Mesothelial cell of epicardium (in vitro differentiated cells): ENCODE measurements at places on chromosomes 2 and 18. TPM values are rescaled to one million over a fixed set of nuclear protein-coding genes. Genes with fewer than 3 reads are reported as not detected.

DNA sequence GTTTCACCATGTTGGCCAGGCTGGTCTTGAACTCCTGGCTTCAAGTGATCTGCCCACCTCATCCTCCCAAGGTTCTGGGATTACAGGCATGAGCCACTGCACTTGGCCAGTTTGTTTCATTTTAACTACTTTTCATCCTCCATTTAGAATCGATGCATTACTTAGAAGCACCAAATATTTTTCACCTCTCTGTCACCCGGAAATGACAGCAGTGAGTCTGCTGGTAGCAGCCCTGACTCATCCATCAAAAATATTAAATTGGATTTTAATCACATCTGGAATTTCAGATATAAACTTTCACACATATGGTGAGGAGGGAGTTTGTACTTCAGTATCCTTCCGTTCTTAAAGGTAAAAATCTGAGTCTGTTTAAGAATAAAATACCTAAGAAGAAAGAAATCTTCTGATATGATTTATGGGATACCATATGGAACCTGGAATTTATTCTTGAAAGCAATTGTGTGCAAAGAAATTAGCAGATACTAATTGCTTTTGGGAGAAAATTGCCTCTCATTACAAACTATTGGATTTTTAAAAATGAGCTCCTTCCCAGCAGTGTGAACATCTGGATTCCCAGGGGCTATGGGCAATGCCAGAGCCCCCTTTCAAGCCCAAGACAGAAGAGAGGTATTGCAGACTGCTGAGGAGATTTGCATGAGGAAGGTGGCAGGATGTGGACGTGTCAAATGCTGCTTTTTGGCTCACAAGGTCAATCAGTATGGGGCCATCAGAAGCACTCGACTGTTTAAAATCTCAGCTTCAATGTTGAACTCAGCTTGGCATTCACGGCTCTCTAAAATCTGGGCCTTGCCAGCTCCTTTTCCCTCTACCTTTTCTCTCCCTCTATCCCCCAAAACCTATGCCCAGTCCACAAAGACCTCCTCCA is 279.5 kb upstream of the SIX2 start:
- no peak for DNase-seq

EDAR gene
- total RNA-seq: 5.1 to 6.6 TPM (median 5.5 TPM) in 3 replicates

- no peak for DNase-seq
These were observed 289.4 kb upstream of the CXCR4 start for GRCh38 chr2:136407117-136407951.

- DNase-seq: no peak
These were observed 218.2 kb downstream of the RAD51AP2 start for GRCh38 chr2:17299891-17300540.
